ENCODE measurements at places on chromosomes 4 and X.

DNA sequence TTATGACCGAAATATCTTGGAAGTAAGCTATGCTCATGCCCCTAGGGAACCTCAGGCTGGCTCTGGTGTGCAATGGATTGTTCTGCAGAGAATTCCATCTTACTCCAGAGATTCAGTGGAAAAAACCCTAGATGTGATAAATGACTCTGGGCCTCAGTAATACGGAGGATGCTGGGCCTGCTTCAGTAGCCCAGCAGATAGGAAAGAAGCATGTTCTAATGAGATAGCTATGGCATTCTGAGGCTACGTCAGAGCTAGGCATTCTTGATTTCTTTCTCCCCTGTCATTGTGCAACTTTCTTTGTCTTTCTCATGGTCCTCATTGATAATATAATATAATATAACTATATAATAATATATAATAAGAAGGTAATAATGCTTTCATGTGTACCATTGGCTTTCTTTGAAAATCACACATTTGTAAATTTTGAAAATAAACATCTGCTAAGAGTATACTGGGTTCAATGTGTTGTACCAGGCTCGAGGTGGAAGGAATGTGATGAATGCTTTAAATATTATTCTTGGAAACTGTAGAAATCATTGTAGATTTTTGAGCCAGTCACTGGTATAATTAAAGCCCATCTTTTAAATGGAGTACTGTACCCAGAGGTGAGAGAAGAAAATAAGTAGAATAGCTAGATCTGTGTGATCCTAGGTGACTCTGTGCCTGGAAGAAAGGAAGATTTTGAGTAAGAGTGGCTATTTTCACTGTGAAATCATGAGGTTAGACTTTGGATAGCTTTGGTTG, 152.0 kb downstream of the IL15 start:
- no peak for DNase-seq

DNA sequence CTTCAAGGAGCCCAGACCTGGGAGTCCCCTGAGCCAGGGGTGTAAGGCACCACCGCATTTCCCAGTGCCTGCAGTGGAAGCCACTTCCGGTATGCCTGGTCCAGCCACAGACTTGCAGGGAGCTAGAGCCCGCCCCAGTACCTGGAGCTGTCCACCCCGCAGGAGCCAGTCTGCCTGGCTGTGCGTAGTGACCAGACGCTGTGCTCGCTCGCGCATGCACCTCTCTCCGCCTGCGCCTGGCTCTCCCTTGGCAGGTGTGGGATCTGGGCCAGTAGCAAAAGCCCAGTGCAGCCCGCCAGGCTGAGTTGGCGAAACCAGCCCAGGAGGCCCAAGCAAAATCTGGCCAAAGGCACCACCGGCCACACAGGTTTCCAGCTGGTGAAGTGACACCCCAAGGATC, 973.7 kb upstream of the AGA start:
- no peak for DNase-seq

GRCh38 chr4:24672880-24673279, 88.5 kb upstream of the DHX15 start:
- no peak for DNase-seq

GRCh38 chrX:36445566-36445965, 526.0 kb downstream of the CFAP47 start:
- no peak for DNase-seq

GRCh38 chr4:157804986-157805385, 367.8 kb downstream of the GASK1B start:
- no peak for DNase-seq

- DNase-seq: no peak
Observed at GRCh38 chr4:111873801-111874200, 271.5 kb upstream of the FAM241A start.

GRCh38 chrX:53223068-53223693, 1.8 kb downstream of the KDM5C start:
- DNase-seq: no peak

- DNase-seq: peak; percentile 82
Observed at GRCh38 chrX:18984381-18985185, 669 bp upstream of the PHKA2 start.

- DNase-seq: peak; percentile 22
Observed at GRCh38 chr4:6372649-6373525, 99.5 kb downstream of the PPP2R2C start.

- no peak for DNase-seq
Observed at GRCh38 chrX:285076-285677, 4.0 kb downstream of the PLCXD1 start.

- DNase-seq: no peak
Observed at GRCh38 chr4:187276736-187277408, 553.2 kb upstream of the FAT1 start.

DNA sequence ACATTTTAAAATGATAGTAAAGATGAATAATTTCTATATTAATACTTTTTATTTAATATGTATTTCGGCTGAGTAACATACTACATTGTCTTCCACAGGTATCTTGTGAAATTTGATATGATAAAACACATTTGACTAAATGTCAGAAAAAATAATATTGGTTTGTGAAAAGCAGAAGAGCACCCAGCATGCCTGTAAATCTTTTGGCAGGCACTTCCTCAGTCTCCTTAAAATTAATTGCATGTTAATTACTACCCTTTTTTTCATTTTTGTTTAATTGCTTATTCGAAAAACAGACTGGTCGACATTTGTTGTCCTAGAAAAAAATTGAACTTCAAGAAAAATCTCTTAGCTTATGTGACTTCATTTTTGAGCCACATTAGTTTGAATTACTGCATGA, 40.6 kb downstream of the CLCN3 start:
- DNase-seq: no peak

DNA sequence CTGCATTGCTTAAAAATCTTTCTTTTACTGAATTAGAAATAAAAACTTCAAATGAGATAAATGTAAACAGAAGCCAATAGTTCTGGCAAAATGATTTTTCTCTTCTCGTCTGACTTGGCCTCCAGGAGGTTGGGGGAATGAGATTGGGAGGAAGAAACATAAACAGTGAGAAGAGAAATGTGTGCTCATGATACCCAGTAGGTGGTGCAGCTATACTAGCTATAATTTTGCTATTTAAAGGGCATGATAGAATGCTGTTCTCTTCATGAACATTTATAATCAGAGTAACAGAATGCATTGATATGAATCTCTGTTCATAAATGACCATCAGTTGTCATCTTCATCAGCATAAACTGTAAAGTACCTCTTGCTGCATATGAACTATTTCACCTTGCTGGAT, 85.5 kb downstream of the TACR3 start:
- DNase-seq: no peak

DNA sequence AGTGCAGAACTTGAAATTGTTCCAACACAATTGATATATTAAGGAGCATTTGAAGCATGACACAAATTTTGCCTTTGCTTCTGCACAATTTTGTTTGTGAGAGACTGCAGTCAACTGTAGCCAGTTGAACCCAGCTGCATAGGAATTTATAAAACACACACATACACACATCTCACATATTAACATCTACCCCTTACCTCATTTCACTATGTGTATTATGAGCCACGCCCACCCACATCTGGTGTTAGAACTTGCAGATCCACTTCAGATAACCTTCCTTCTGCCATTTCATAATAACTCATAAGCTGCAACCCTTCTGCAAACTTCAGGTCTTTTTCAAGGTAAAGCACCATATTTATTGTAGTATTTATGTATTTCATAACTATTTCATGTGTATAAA, 188.1 kb upstream of the WDFY3 start:
- DNase-seq: no peak

DNA sequence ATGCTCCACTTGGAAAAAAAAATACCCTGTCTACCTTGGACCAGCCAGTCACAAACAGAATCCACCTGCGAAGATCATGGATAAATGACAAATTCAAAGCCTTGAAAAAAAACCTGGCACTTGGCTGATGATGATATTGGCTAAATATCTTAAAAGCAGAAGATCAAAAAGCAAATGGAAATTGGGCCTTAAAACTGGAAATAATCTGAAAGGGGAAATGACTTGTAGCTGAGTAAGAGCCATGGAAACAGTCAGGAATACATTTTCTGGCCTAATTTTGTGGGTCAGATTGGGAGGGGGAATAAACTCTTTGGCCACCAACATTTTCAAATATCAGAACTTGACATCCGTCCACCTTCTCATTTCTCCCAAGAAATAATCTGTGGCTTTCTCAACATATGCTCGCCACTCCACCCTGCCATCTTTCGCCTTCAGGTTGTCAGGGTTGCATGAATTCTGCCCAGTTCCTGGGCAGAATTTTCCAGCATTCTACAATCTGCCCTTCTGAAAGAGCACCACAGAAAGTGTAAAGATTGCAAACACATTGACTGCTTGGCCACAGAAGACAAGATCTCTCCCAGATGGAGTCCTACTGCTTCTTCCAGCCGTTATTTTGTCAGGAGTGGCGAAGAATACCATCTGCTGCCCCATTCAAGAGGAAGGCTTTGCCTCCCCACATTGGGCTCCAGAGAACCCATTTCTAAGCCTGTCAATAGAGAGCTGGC, 1.7 kb upstream of the NDP start:
- no peak for DNase-seq

DNA sequence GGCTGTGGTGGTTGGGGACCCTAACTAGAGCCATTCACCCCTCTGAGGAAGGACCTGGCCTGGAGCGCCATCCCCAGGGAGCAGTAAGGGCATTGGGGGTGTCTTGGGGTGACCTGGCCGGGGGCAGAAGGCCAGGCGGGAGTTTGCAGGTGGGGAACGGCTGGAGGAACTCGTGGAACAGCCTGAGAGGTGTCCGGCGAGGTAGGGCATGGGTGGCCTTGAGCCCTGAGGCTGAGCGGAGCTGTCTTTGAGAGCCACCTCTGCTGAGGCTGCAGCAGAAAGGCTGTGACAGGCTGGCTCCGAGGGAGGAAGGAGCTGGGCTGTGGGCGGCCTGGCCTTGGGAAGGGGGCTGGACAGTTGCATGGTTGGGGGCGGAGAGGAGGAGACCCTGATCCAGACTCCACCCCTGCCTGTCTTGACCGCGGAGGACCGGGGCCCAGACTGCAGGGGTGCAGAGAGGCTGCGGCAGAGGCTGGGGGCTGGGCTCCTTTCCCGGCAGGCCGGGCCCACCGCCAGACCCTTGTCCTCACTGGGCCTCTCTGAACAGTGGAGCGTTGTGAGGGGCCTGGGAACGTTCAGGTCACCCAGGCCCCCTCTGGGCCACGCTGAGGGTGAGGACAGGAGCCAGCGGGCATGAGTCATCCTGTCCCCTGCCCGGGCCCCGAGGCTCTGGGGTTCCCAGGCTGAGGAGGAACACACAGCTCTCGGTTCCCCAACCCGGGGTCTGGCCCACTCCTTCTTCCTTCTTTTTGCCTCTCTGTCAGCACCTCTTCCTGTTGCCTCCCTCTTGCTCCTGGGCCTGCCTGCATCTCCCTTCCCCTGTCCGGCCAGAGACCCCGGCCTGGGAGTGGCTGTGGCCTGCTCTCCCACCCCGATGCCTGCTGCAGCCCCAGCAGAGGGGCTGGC, 8.1 kb downstream of the SH3BP2 start:
- DNase-seq: peak; percentile 97

GRCh38 chrX:40314070-40314469, 216.3 kb upstream of the BCOR start:
- DNase-seq: no peak

DNA sequence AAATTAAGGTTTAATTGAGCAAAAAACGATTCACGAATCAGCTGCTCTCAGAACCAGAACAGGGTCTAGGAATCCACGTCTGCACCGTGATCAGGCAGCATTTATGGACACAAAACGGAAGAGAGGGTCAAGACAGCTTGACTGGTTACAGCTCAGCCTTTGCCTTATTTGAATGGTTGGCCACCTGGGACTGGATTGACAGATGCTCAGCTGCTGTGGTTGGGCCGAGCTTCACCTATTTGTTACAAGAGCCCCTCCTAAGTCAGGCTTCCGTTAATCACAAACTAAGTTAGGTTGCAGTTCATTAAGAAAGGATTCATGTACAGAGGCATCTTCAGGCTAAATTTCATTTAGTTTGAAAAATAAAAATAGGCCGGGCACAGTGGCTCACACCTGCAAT, 50.6 kb upstream of the MAN2B2 start:
- DNase-seq: no peak

- no peak for DNase-seq
Observed at GRCh38 chr4:95248720-95249425, 299.9 kb downstream of the UNC5C start.
